ENCODE measurements at places on chromosomes 13 and 19.

DNA sequence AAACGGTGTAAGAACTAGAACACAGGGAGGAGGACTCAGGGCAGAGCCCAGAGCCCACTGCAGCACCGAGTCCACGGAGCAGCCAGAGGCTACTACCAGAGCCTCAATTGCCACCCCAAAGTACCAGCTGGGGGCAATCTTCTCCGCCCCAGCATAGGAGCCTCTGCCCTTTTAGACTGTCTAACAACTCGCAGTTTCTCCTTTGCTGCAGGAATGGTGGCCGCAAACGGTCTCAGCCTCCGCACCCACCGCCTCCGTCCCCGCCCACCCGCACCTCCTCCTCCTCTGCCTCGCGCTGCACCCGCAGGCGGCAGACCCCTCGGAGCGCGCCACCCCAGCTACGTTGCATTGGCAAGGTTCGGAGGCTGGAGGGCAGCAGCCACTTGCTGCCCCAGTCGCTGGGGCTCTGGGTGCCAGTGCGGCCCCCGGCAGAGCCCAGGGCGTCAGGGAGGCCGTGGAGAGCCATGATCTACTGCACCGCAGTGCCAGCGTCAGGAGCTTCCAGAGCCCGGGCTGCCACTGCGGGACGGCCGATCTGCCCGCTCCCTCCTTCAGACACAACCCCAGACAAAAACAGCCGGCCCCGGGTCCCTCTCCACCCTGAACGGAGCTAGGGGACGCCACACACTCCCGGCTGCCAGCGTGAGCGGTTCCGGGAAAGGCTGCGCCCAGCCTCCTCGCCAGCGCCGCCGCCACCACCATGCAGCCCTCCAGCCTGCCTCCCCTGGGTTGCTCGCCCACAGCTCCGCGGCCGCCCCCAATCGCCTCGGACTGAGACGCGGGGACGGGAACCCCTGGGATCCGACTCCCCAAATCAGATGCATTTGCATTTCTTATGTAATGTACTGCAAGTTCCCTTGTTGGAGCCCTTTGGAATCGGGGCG, 1.8 kb downstream of the FGF14 start:
- no peak for DNase-seq

DNA sequence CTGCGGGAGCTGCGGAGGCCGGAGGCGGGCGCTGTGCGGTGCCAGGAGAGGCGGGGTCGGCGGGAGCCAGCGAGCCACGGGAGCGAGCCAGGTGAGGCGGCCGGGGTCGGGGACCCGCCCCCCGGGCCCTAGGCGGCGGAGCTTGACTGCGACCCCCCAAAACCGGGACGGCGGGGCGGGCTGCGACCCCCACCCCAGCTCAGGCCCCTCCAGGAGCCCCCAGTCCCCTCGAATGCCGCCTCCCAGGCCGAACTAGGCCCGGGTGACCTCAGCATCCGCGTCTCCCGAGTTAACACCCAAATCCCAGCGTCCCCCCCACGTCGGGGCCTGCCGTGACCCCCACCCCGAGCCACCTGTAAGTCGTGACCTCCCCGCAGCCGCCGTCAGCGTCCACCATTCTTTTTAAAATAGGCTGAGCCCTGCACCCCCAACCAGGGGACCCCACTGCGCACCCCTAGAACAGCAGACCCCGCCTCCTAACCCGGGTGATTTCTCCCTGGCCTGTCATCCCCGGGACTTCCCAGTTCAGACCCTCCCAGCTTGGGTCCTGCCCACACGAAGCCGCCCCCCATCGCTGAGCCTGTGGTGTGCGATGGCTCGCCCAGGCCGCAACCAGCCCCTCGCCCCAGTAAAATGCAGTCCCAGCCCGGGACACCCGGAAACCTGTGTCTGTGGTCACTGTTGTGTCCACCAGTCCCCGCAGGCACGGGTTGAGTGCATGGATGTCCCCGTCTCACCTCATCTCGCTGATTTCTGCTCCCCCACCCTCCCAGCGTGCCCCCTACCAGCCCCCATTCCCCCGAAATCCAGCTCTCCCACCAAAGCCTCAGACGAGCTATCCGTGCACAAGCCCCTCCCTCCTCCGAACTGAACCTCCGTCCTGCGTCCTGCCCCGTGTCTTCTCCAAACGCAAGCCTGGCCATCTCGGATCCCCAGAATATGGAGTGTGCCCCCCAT, 551 bp downstream of the FZR1 start:
- DNase-seq: no peak

GRCh38 chr19:2485428-2485827, 9.5 kb downstream of the GADD45B start:
- DNase-seq: no peak

DNA sequence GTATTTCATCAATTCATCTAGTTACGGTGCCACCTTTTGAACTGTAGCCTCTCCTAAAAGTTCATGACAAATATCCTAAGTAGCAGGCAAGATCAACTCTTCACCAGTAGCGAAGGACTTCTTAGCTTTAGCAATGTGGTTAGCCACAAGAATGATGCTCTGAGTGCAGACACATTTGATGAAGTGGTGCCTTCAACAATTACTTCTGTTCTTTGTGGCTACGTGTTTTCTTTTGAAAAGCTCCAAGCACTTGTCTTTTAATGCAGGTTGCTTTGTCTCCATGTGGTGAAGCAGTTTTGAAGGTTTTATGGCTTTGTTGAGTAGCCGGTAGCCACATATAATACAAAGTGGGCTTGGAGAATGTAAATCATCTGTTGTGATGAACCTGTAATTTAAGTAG, 194.7 kb downstream of the B3GLCT start:
- DNase-seq: no peak

- no peak for DNase-seq
These were observed 109.8 kb upstream of the GPC6 start for GRCh38 chr13:93116809-93117208.

GRCh38 chr13:47147812-47148119, 250.9 kb upstream of the HTR2A start:
- DNase-seq: no peak

GRCh38 chr19:18526316-18526715, 4.4 kb upstream of the ELL start:
- DNase-seq: no peak

- DNase-seq: no peak
These were observed 38.7 kb downstream of the IGFL2 start for GRCh38 chr19:46186717-46187101.

DNA sequence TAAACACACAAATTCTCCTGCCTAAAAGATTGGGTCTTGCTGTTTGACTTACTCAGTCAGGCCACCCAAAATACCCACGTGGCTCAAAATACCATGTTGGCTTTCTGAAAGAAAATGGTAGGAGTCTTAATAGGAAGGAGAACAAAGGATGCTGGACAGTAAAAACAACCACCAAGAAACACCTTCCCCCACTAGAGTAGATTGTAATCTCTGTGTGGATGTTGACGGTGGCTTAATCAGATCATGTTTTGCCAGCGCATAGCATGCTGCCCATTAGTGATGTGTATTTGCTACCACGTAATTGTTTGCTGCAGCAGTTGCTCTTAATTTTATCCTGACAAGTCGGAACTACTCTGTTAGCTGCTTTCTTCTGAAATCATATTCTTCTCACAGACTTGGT, 1229.3 kb upstream of the SLC10A2 start:
- DNase-seq: no peak

- DNase-seq: no peak
These were observed 151.6 kb downstream of the SLITRK1 start for GRCh38 chr13:83730674-83731073.

Data from activated T-helper 1 cell treated with anti-CD3 and anti-CD28 coated beads, Interleukin-2, amount 50 U/mL, for 16 hours (primary cell).